ENCODE measurements at places on chromosomes 2 and 18.

DNA sequence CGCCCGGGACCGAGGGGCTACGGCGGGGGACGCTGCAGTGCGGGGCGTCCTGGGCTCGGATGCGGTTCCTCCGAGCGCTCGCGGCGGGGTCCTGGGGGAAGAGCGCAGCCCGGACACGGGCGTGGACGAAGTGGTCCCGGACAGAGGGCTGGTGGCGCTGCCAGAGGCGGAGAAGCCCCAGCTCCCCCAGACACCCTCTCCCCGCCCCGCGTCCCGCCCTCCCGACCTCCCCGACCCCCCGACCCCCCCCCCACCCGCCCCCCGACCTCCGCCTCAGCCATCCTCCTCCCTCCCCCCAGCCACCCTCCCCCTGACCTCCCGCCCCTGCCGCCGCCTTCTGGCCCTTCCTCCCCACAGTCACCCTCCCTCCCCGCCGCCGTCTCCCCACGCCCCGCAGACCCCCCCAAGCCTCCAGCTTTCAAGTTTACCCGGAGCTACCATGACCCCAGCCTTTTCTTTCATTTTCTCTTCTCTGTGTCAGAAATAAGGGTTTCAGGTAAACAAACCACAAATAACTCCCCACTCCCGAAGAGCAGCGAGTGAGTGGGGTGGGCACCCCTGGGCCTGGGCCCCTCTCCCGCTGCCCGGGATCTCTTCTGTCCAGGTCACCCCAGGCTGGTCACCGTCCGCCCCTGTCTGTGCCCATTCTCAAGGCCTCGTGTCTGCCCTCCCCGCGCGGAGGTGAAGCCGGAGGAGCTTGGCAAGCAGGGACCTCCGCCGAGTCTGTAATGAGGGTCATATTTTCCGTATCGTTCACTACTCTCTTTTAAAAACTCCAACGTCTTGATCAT lies 5.1 kb downstream of the NFATC1 start:
- no peak for DNase-seq

- DNase-seq = no peak
Observed at GRCh38 chr2:119179202-119179601, 20.7 kb upstream of the C1QL2 start.

- DNase-seq = no peak
Observed at GRCh38 chr2:186894478-186894877, 45.5 kb upstream of the ZSWIM2 start.

GRCh38 chr18:40782453-40783130 lies 1172.4 kb upstream of the PIK3C3 start:
- DNase-seq = no peak

- DNase-seq = no peak
Observed at GRCh38 chr2:160306985-160307384, 106.9 kb upstream of the ITGB6 start.

DNA sequence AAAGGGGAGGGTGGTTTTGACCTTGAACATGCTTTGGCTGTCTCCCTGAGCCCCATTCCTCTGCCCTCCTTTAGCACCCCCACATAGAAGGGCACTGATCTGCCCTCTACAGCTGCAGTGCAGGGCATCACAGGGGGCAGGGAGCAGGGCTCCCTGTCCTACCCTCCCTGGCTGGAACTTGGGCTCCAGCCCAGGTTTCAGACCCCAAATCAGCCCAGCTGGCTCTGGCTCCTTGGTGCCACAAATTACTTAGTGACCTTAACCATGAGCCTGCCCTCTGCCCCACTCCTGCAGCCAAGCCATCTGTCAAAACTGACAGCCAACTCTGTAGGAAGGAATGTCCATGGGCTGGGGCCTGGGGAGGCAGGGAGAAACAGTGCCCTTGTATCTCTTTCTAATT lies 105.6 kb downstream of the MAPK4 start:
- DNase-seq = no peak
